ENCODE measurements at places on chromosomes 6 and 20.
A peak's percentile ranks its signal among the peaks of the same experiment; 100 is the strongest.

- DNase-seq, result no peak
These were observed 12.7 kb downstream of the CGA start for GRCh38 chr6:87082160-87082721.

DNA sequence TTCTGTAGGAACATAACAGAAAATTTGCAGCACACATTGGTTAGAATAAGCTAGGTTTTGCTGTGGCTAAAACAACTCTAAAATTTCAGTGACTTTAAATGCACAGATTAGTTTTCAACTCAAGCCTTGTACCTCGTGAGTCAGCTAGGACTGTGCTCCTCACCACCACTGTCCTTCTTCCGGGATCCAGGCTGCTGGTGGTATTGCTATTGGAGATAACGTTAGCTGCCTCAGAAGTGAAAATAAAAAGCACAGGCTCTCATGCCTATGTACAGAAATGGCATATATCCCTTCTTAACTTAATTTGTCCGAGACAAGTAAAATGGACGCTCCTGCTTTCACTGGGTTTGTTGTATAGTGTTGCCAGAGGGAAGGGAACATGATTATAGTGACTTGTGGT lies 931.1 kb upstream of the EYS start:
- no peak for DNase-seq

DNA sequence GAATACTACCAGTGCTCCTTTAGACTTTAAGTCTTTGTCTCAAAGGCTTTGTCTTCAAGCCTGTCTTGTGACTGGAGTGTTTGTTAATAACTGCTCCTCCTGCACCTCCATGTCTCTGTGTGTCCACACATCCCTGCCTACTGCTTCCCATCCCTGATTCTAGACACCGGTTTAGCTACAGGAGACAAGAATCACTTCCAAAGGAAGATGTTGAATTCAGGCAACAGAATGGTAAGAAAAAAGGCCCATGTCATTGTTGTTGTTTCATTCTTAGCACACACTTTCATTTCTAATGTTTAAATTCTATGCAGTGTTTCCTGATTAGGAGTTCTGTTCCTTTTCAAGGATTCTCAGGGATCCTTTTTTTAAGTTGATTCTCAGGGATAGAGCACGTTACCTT lies 293.6 kb upstream of the STXBP5 start:
- no peak for DNase-seq

DNA sequence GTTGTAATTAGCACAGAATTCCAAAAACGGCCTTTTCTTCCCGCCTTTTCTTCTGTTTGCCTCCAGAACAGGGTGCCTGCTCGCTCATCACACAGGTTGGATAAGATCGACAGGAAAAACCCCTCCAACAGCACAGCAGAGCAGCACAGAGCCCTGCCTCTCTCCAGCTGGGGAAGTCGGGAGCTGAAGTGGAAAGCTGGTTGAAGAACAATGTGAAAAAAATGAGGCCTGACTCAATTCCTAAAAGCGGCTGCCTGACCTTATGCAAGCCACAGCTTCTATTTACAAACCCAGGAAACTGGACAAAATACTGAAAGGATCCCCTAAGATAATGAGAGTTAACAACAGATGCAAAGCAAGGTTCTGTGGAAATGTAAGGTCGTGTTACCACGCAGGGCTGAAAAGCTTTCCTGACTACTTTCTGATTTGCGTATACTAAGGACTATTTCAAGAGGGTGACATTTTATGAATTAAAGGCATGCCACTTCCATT lies 116.9 kb downstream of the TTLL2 start:
- DNase-seq, result no peak

GRCh38 chr6:170450916-170451761 lies 102.0 kb downstream of the PSMB1 start:
- DNase-seq, result no peak

DNA sequence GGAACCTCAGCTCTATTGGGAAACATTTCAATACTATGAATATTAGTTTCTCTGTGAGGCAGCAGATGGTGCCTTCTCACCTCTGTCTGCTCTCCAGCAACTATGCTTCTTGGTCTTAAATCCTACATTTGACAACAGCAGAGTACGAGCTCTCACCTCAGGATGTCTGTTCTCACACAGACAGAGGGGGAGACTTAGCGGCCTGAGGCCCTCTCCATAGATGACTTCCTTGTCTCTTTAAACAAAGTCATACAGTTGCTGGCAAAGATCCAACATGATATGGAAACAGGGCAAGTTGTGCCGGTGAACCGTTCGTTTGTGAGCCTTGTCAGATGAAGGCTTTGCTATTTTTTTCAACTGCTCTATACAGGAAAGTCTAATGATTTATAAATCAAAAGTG lies 43.7 kb upstream of the GABRR1 start:
- no peak for DNase-seq

DNA sequence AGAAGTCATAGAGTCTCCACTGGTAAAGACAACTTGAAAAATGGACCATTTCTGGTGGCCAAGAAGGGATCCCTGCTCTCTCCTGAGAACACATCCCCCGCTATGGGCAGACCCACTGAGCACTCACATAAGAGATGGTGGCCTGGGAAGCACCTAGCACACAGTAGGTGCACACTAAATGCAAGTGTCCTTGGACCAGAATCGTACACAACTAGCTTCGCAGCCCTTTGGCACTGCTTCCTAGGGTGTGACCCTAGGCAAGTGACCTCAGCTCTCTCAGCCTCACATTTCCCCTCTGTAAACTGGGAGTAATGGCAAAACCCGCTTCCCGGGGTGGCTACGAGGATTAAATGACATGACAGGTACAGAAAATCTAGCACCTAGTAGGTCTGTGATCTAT lies 35.1 kb downstream of the KCNB1 start:
- DNase-seq, result no peak

GRCh38 chr6:52588087-52588709 lies 11.3 kb upstream of the TRAM2 start:
- no peak for DNase-seq

DNA sequence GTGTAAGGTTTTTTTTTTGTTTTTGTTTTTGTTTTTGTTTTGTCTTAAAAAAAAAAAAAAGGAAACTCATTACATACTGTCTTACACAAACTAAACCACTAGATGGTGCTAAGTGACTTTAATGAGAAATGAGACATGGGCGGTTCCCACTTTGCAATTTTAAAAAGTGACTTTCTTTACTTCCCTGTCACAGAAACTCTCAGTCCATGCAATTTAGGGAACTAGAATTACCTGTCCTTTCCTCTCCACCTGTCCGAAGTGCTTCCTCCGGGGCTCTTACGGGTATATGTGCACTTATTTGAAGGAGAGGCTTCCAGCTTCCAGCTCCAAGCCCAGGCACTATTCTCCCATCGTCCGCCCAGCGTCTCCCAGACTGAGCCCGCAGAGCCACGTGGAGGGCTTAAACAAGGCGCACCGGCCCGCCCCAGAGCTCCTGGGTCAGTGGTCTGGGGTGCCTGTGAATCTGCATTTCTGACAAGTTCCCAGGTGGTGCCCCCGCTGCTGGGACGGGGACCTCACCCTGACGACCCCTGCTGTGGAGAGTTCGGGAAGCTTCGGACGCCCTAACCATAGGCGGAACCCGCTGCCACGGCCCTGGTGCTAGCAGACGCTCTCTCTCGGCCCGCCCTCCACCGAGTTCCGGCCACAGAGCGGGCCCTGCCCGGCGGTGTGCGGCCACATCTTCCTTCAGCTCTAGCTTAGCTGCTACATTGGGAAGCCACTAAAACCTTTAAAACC lies 26.1 kb downstream of the BFSP1 start:
- DNase-seq, result peak; percentile 30

- no peak for DNase-seq
These were observed 723 bp upstream of the IFT52 start for GRCh38 chr20:43590036-43590391.

GRCh38 chr20:20603339-20603990 lies 109.0 kb downstream of the RALGAPA2 start:
- DNase-seq, result no peak

DNA sequence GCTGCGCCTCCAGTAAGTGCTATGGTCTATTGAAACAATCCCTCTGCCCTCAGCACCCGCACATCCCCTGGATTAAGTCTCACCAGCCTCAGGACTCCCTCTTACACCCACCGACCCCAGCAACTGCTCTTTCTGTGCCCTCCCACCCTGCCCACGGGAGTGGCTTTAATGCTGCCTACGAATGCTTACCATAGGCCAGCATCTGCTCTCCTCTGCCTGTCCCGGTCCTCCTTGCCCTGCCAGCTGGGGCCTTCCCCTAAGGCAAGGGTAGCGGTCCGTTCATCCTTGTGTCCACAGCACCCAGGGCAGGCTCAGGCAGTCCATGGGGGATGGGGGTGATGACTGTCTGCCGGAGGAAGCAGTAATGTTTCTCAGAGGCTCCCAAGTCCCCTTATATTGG lies 4.1 kb downstream of the EBF4 start:
- DNase-seq, result no peak

DNA sequence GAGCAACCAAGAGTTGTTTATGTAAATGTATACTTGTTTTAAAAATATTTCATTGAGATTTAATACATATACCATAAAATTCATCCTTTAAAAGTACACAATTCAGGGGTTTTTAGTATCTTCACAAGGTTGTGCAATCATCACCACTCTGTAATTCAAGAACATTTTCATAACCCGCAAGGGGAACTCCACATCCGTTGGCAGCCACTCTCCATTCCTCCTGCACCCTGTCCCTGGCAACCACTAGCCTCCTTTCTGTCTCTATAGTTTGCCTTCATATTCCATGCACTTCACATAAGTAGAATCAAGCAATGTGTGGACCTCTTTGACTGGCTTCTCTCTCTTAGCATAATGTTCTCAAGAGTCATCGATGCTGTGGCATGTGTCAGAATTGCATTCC lies 104.2 kb upstream of the PDE10A start:
- no peak for DNase-seq

- DNase-seq, result no peak
These were observed 56.2 kb upstream of the PREP start for GRCh38 chr6:105459049-105459448.

- no peak for DNase-seq
These were observed 48.4 kb upstream of the ARMC2 start for GRCh38 chr6:108799791-108800190.

GRCh38 chr6:163984124-163984936 lies 569.8 kb downstream of the QKI start:
- no peak for DNase-seq

DNA sequence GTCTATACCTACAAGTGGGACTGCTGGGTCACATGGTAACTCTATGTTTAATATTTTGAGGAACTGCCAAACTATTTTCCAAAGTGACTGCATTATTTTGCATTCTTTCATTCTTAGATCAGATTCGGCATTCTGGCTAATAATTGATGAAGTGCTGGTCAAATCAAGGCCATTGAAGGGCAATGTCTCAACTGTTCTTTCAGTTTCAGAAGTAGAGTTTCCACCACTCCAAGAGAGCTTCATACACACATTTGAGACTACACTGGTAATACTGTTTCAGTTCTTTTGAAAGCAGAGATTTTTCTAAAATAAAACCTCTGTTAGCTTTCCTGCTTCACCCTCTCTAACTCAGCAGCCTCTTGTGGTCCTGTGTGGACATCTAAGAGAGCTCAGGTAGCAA lies 154.5 kb downstream of the CFAP61 start:
- no peak for DNase-seq

GRCh38 chr20:40265825-40266533 lies 423.1 kb downstream of the MAFB start:
- DNase-seq, result no peak

DNA sequence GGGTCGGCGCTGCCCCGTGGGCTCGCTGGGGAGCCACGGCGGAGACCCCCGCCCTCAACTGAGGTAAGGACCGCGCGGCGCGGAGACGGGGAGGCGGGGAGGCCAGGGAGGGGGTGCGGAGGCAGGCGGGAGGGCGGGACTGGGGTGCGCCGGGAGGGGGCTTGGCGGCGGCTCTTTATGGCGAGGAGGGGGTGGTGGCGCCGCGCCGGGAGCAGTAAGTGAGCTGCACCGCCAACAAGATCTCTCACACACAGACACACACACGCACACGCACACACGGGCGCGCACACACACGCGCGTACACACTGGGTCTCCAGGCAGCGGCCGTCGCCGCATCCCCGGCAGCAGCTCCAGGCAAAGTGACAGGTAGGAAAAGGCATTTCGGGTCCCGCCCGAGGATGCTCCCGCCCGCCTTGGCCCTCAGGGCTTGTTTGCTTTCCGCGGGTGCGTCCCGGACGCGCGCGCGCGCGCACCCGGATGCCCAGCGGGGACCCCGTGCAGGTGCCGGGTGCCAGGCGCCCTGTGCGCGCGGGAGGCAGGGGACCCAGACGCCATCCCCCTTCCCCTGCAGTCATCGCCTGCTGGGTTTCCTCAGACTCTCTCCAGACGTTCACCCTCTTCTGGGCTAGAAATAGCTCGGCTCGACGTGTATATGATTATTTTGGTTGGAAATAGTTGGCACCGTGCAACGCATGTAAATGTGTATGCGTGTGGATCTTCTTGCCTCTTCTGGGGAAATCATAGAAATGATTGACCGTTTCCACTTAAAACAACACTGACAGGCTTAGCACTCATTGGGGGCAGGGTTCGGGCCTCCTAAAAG lies at the start of gene PLCB4:
Gene PLCB4 (plus strand): TSS at position 247 of the 823 bp plus-strand sequence. CDS start 238,728 bp downstream, outside the sequence.
- DNase-seq, result no peak

DNA sequence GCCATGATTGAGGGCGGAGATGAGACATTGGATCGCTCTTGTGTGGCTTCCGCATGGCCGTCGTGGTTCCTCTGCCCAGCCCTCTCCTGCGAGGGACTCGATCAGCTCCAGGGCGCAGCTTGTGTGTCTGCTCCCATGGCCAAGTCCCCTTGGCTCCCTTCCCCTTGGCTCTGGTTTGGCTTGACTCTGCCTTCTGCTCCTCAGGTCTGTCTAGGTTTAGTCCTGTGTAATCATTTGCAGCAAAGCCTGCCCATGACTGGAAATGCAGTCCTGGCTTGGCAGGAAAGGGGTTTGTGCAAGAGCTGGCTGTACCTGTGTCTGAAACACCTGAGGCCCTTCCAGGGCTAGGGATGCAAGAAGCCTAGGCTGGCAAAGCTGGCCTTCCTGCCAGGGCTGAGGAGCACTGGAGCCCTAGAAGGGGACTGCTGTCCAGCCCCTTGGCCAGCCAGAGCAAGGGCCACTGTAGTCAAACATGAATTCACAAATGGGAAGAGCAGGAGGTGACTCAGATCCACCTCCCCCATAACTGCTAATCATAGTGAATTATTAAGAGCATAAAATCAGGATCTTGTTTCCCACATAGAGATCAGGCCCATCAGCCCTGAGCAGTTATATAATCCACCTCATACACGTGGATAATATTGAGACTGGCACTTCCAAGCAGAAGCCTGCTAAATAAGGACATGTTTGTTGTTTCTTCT lies 196.8 kb downstream of the FARS2 start:
- no peak for DNase-seq

- no peak for DNase-seq
These were observed 39.7 kb downstream of the TGM2 start for GRCh38 chr20:38125157-38126056.

- no peak for DNase-seq
These were observed 583.8 kb downstream of the CDH26 start for GRCh38 chr20:60541991-60542390.

- DNase-seq, result no peak
These were observed 75.1 kb upstream of the MC3R start for GRCh38 chr20:56173438-56173837.

DNA sequence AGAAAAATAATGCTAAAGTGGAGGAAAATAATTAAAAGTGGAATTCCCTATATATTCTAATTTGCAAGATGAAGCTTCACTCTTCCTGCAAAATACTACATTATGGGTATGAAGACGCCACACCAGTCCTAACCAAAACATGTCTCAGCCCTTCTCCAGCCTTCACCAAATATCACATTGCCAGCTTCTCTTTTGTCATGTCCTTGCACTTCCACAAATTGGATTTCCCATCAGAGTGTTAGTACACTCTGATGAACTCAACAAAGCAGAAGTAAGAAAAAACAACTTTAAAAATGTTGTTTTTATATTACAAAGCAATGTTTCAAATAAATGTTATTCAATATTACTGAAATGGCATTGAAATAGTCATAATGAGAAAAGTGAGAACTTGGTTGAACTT lies 62.4 kb upstream of the RNF146 start:
- DNase-seq, result no peak
